Cerebellum (tissue), 4 donors: ENCODE measurements at places on chromosomes 1 and 21. TPM values are rescaled to one million over a fixed set of nuclear protein-coding genes. Genes with fewer than 3 reads are reported as not detected.

GRCh38 chr1:1181938-1182410 is 8.3 kb downstream of the TTLL10 start:
- no peak for DNase-seq

GRCh38 chr1:43034778-43035177 is 76.1 kb upstream of the SLC2A1 start:
- DNase-seq: no peak

DNA sequence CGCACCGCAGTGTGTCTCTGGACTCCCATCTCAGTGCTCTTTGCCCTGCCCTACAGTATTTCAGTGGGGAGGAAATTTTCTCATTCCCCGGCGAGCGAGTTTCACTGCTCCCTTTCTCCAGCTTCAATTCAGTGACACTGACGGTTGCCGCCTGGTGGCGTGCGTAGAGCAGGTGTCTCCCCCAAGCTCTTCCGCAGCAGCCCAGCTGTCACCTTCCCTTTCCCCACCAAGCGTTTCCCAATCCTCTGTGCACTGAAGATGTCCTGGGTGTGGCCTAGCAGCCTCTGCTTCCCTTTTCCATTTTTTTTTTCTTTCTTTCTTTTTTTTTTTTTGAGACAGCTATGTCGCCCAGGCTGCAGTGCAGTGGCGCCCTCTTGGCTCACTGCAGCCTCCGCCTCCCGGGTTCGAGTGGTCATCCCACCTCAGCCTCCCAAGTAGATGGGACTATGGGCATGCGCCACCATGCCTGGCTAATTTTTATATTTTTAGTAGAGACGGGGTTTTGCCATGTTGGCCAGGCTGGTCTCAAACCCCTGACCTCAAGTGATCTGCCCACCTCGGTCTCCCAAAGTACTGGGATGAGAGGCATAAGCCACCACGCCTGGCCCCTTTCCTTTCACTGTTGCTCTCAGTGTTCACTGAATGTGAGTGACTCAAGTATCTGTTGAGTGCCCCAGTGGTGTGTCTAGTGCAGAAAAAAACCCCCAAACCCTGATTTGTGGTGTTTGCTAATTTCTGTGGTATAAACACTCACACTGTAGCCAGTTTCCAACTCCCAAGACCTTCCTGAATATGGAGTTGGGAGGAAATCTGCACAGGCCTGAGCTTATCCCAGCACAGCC is 30.1 kb downstream of the TNFRSF1B start:
- DNase-seq: no peak

GRCh38 chr1:223405507-223405906 is 12.3 kb downstream of the CCDC185 start:
- no peak for DNase-seq

DNA sequence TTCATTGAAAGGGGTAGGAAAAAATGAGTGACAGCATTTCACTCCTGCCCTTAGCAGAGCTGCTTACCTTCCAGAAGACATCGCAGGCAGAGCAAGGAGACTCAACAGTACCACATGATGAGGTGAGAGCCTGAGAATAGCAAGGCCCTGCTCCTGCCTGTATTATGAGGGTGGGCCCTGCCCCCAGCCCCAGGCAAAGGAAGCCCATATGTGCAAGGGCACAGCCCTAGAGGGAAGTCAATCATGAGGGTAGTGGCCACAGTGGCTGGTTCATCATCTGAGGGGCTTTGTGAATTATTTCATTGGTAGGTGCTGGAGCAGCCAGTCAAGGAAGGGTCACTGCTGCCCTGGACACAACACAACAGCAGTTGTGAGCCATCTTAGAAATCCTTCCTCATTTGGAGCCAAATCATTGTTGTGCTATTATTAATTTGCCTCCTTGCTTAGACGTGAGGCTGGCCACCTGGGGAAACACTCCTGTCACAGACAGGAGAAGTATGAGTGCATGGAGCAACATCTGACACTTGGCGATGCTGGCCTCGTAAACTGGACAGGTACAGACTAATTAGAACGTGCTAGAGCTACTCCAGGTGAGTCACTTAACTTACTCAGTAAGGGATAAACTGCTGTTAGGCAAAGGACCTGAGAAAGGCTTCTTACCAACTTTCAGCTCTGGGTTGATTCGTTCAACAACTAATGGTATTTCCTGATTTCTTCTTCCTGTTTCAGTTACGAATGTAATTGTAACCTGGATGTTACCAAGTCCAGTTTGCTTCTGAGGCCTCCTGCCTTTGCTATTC is 22.7 kb upstream of the ACBD6 start:
- no peak for DNase-seq

DNA sequence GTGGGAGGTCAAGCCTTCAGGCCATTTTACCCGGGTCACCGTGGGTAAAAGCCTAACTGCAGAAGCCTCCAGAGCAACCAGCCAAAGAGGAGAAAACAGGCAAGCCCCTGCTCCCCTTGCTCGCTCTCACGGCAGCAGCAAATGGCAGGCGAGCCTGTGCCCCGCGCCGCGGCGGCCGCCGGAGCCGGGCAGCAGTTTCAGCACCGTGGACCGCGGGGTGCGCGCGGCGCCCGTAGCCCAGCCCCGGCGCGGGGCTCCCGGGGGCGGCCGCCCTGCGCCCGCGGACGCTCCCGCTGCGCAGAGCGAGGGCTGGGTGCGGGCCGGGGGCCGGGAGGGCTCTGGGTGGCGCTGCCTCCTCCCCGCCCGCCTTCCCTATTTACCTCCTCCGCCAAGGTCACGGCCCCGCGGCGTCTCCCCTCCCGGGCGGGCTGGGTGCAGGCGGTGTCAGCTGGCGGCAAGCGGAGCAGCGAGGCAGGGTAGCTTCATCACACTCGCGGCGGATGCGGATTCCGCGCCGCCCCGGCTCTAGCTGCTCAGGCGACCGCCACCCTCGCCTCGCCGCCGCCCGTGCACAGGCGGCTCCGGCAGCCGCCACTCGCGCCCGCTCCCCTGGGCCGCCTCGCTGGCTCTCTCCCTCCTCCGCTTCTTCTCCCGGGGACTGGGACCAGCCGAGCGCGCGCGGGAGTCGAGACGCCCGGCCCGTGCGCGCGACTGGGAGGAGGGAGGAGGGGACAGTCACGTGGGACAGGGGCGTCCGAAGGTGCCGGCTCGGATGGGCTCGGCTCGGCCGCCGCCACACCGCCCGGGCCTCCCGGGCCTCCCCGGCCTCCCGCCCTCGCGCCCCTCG is at the start of gene RGS7:
Gene RGS7 (minus strand): TSS at position 687 of the 847 bp plus-strand sequence.
- DNase-seq: peak; percentile 89

- DNase-seq: no peak
These were observed 118.0 kb upstream of the BARHL2 start for GRCh38 chr1:90834886-90835660.

GRCh38 chr1:80523861-80524260 is 1276.9 kb upstream of the ADGRL2 start:
- DNase-seq: no peak

- DNase-seq: no peak
These were observed 79.8 kb downstream of the WDR4 start for GRCh38 chr21:42799516-42799915.

DNA sequence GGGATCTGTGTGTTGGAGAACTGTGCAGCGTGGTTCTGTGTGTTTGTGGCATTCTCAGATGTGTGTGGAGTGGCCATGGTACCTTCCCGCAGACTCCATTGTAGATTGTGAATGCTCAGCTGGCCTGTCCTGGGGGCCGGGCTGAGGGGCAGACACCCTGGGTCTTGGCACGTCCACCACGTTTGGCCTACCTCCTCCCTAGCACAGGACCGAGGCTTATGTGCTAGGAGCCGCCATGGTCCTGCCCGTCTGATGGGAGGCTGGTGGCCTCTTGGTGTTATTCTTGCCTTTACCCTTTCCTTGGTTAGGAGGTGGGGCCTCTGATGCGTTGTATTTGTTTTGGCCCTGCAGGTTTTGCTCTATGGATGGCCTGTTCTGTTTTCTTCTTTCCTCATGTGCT is 25.1 kb downstream of the SNAP47 start:
- no peak for DNase-seq

DNA sequence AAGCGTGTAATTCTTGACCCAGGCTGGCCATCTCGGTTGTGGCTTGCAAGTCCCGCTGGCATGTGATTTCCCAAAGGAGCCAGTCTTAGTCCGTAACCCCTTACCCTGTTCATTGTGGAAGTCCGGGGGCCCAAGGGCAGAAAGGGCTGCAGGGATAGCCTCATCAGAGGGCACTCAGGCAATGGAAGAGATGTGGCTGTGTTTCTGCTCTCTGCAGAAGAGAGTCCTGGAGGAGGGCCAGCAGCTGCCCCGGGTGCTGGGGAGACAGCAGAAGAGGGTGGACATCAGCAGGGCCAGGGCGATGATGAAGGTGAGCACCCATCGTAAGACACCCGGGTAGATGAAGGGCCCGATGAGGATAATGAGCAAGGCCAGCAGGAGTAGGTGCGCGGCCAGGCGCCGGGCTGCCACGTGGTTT is 830 bp downstream of the RNF186 start:
- DNase-seq: no peak

DNA sequence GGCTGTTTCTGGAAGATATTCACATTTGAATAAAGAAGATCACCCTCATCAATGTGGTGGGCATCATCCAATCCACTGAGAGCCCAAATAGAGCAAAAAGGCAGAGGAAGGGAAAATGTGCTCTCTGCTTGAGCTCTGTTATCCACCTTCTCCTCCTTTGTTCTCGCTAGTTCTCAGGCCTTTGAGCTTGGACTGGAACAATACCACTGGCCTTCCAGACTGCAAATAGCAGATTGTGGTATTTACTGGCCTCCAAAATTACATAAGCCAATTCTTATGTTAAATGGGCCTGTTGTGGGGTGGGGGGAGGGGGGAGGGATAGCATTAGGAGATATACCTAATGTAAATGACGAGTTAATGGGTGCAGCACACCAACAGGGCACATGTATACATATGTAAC is 219.3 kb downstream of the C1orf94 start:
- DNase-seq: no peak

GRCh38 chr1:70319750-70320149 is 34.8 kb downstream of the ANKRD13C start:
- no peak for DNase-seq

CADM3 gene
- total RNA-seq: 100 TPM

SH2D5 gene
- 2.1 TPM for total RNA-seq

SCYL3 gene
- total RNA-seq: 10.2 TPM

SIK1 gene
- total RNA-seq: 2.1 TPM

AADACL3 gene
- total RNA-seq: not detected

SLC30A2 gene
- not detected for total RNA-seq

DUSP23 gene
- total RNA-seq: 12.2 TPM

INAVA gene
- total RNA-seq: 2.2 TPM
